ENCODE measurements at places on chromosomes 13 and 19. TPM values are rescaled to one million over a fixed set of nuclear protein-coding genes. Genes with fewer than 3 reads are reported as not detected.

GRCh38 chr19:23766951-23767350, 8.3 kb upstream of the ZNF681 start:
- DNase-seq, result no peak

DNA sequence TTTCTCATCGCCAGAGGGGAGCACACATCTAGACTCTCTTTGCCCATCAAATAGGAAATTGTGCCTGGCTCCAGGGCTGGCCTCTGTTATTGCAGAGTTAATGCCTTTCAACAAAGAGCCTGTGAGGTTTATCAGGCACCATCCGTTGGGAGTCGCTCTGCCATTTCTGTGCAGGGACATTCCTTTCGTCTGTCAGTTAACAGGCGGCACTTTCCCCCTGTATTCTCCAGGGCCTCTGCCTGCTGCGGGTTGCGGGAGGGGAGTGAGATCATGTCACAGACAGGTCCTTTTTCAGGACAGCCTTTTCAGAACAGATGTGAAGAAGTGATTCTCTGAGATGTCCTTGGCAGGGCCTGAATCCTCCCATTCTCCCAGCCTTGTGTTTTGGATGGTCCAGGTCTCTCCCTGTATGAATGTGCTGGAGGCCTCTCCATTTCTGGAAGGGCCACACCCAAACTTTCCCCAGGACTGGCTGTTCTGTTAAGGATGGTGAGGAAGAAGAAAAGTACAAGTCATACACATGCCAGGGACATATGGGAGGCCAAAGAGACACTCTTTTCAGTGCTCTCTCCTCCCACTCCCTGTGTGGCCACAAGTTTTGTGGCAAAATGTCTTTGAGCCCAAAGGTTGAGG, 14.9 kb downstream of the SERP2 start:
- no peak for DNase-seq

DNA sequence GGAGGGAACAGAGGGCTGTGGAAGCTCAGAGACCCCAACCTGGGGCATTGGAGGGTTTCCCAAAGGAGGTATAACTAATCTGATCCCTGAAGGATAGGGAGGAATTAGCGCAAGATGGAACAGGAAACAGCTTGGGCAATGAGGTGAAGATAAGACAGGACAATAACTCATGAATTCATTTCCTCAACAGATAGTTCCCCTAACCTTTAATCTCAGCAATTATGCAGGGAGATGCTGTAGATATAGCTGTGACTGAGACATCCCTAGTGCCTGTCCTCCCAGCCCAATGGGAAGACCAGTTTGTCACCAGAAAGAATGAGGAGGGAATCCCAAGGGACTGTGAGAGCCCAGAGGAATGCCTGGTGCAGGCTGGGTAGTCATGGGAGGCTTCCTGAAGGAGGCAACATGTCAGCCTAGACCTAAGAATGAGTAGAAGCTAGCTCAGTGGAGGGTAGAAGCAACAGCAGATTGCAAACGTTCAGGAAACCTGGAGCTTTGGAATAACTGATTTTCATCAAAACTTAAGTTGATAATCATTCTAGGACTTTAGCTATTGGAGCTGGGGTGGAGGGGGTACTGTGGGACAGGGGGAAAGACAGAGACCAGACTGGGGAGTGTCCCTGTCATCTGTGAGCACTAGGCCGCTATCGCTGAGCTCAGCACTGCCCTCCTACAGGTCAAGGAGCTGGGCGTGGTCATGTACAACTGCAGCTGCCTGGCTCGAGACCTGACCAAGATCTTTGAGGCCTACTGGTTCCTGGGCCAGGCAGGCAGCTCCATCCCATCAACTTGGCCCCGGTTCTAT, 18.8 kb downstream of the HIPK4 start:
- no peak for DNase-seq

DNA sequence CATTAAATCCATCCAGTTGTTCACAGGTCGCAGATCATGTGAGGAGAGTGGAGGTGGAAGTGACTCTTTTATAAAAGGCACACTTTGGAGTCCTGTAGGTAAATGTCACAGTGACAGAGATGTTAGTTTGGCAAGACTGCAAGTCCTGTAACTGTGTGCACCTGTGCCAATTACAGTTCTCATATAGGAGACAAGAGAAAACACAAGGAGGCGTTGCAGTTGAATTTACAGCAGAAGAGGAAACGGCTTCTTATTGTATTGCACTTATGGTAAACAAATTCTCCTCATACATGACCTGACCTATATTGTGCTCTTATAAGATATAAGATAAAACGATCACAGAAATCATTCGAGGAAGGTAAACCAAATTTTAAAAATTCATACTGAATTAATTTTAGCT, 732.8 kb upstream of the SLC10A2 start:
- no peak for DNase-seq

- no peak for DNase-seq
Measured at GRCh38 chr19:16429066-16429758, 42.6 kb downstream of the EPS15L1 start.

- peak; percentile 1 for DNase-seq
Measured at GRCh38 chr13:60590800-60591747, 194.1 kb downstream of the TDRD3 start.

- DNase-seq, result no peak
Measured at GRCh38 chr13:52954838-52955237, 73.8 kb upstream of the OLFM4 start.

DNA sequence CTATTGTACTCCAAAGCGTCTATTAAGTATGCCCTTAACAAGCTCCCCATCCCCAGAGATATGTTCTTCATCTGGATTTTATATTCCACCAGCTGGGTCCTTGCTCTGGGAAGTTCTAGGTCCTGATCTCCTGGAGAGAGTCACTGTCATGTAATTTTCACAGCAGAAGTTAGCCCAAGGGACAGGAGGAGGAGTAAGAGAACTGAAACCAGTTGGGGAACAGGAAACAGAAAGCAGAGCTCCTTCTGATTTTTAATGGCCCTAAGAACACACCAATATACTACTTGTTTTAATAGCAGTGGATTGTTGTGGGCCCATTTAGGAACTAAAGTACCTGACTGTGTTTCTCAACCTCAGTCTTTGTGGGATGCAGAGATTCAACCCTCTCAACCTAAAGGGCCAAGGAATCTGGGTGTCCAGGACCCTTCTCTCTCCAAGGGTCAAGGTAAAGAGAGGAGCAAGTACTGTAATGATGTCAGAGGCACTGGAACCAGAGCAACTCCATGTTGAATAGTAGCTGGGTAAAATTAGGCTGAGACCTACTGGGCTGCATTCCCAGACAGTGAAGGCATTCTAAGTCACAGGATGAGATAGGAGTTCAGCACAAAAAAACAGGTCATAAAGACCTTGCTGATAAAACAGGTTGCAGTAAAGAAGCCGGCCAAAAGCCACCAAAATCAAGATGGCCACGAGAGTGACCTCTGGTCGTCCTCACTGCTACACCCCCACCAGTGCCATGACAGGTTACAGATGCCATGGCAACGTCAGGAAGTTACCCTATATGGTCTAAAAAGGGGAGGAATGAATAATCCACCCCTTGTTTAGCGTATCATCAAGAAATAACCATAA, 8.1 kb upstream of the FPR3 start:
- DNase-seq, result no peak

DNA sequence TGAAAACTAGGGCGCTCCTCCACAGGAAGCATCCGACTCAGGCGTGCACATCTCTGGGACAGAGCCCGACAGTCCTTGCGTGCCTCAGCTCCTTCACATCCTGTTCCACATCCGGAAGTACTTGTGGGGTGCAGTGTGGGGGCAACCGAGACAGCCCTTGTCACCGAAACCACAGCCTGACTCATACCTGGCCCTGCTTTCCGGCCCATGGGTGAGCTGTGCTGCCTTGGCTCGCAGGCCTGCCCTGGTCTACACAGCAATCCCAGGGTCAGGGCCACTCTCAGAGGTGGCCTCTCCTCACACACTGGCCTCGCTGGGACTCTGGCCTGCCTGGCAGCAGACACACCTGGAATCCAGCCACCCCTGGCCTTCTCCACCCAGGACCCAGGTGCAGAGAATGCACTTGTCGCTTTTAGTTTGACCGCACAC, 100.4 kb downstream of the STK24 start:
- DNase-seq, result peak; percentile 93

- DNase-seq, result no peak
Measured at GRCh38 chr19:29564574-29565005, 38.8 kb downstream of the VSTM2B start.

- DNase-seq, result no peak
Measured at GRCh38 chr19:6866741-6867151, 20.6 kb upstream of the ADGRE1 start.

DNA sequence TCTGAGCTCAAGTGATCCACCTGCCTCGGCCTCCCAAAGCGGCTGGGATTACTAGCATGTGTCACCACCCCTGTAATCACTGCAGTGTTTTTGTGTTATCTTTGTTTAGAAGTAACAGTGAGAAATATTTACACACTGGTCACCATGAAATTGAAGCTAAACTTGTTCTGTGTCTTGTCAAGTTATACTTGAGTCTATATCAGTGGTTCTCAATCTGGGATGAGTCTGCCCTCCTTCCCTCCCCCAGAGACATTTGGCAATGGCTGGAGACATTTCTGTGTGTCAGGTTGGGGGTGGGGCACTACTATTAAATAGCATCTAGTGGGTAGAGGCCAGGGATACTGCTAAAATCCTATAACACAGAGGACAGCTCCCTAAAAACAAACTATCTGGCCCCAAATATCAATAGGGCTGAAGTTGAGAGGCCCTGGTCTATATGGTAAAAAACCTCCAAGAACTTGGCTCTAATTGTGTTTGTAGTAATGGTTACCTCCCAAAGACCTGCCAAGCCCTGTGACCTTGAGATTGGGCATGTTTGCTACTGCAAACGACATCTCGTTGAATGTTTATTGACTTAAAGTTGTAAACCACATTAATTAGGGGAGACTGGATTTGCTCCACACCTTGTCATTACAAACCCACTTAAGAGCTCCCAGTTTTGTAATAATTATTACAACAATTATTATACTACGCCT, 6.9 kb downstream of the CTU1 start:
- DNase-seq, result no peak

DNA sequence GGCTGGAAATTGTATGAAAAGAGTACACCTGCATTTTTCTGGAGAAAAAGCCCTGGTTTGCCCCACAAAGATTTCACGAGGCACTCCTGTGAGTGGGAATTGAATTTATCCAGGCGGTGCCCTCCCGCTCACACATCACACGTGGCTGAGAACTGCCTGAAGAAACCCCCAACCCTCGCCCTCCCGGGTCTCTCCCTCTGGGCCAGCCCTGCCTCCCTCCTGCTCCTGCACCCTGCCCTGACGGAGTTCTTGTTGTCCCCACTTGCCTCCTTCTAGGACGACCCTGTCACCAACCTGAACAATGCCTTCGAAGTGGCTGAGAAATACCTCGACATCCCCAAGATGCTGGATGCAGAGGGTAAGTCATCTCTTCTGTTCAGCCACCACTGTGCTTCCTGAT, 35.2 kb downstream of the CAPN12 start:
- no peak for DNase-seq

GRCh38 chr13:92218615-92219014, 820.2 kb downstream of the GPC5 start:
- DNase-seq, result no peak

DNA sequence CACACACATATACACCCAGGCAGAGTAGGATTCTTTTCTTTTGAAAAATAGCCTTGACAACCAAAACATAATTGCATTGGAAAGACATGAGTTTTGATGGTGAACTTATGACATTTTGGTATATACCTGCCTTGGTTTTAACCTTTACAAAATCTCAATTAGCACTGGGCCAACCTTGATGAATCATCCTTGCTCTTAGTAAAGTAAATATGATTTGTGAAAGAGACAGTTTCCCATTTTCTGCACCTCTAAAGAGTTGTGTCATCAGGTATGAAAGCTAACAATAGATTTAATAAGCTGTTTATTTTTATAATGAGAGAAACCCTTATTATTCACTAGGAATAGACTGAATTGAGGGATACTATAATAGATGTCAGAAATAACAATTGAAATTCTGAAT, 15.7 kb upstream of the ENOX1 start:
- no peak for DNase-seq

CERS1 gene
- total RNA-seq, result 1.5 TPM

ZNF526 gene
- 18.2 TPM for total RNA-seq

ARHGAP33 gene
- 11.0 TPM for total RNA-seq

TNFAIP8L1 gene
- total RNA-seq, result 6.5 TPM

FPR1 gene
- not detected for total RNA-seq

GADD45B gene
- 35.5 TPM for total RNA-seq

FBXO17 gene
- total RNA-seq, result 21.5 TPM

JSRP1 gene
- 0.51 TPM for total RNA-seq

KIR3DL2 gene
- total RNA-seq, result not detected

ZNF90 gene
- 1.7 TPM for total RNA-seq

ABCC4 gene
- 24.5 TPM for total RNA-seq
